ENCODE measurements at places on chromosomes 12 and 14.
A peak's percentile ranks its signal among the peaks of the same experiment; 100 is the strongest.

DNA sequence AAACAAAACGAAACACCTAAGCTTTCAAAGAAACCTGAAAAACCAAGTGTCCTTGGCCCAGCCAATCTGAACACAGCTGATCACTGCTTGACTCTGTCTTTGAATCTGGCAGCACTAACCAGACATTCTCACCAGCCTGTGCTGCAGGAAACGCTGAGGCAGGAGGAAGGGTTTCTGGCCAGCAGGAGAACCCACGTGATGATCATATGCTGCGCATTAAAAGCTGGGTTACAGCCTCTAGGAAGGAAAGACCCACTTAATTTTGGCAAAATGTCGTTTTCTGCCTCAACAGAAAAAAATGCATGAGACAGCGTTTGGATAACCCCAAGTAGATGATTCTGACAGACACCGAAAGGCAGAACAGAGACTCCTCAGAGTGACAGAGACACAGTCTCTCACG, 9.8 kb downstream of the APPL2 start:
- no peak for DNase-seq

DNA sequence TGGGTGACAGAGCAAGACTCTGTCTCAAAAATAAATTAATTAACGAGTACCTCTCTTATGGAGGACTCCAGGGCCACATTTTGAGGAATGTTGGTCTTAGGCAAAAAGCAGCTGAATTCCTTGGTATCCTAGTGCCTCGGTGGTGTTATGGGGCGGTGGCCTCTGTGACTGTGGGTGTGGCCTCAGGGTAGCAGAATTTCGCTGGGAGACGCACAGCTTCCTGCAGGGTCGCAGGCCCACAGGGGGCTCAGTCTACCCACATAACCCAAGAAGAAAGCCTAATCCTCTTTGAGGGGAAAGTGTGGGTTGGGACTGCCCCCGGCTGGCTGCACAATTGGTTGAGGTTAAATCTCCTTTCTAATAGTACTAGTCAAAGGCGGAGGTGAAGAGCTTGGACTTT, 11.2 kb upstream of the SERPINA4 start:
- no peak for DNase-seq

- DNase-seq: peak; percentile 48
Observed at GRCh38 chr14:49865431-49865859, 12.9 kb upstream of the NEMF start.

- DNase-seq: no peak
Observed at GRCh38 chr12:61654698-61655097, 605.5 kb upstream of the USP15 start.

GRCh38 chr14:22887260-22887989, 4.4 kb downstream of the REM2 start:
- DNase-seq: peak; percentile 36

Measured in NCI-H226 (cell line).